Stimulated activated CD4-positive, alpha-beta T cell treated with anti-CD3 and anti-CD28 coated beads, Interleukin-12 subunit alpha, Interleukin-12 subunit beta, amount 100 ng/mL, for 24 hours (primary cell): ENCODE measurements at places on chromosomes 11 and 22.

- DNase-seq: no peak
These were observed 69.2 kb downstream of the ISX start for GRCh38 chr22:35135165-35135564.

DNA sequence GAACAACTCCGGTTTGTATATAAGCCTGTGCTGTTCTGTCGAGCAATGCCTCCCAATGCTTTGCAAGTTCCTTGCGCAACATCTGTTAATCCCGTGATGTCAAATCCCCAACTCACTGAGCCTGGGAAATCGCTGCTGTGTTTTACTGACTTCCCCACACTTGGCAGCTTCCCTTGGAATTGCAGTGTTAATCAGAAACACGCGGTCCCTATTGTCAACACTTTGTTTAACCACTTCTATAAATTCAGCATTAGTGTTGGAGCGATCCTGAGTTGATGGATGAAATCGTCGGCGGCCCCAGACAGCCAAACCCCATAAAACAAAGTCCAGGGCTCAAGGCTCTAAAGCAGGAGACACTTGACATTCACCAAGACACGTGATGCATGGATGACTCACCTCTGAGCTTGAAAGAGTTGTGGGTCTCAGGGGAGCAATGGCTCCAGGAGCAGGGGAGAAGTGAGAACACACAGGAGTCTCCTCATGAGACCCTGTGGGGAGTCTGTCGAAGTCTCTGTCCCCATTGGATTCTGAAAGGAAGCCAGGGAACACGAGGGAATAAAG, 555.3 kb downstream of the MIAT start:
- DNase-seq: no peak

DNA sequence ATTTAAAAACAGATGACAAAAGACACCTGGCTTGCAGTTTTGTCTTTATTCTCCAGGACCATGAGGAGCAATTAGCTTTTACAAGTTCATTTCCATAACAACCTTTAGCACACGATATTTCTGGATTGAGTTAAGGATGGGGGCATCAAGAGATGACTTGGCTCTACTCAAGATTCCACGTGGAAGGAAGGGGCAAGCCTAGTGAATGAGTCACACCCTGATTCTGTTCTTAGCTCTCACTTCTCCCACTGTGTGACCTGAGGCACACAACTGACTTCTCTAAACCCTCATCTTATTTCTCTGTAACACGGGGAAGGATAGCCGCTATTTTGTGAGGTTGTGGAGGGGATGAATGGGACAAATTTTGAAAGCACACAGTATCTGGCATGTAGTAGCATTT, 185.5 kb downstream of the KIRREL3 start:
- no peak for DNase-seq

- no peak for DNase-seq
These were observed 52.4 kb upstream of the ARFGAP3 start for GRCh38 chr22:42909363-42910058.

- DNase-seq: no peak
These were observed 331.8 kb downstream of the FAT3 start for GRCh38 chr11:92556431-92556830.

GRCh38 chr11:107916671-107917241, 11.5 kb upstream of the RAB39A start:
- DNase-seq: no peak

GRCh38 chr22:42317008-42317407, 46.6 kb upstream of the TCF20 start:
- DNase-seq: no peak

DNA sequence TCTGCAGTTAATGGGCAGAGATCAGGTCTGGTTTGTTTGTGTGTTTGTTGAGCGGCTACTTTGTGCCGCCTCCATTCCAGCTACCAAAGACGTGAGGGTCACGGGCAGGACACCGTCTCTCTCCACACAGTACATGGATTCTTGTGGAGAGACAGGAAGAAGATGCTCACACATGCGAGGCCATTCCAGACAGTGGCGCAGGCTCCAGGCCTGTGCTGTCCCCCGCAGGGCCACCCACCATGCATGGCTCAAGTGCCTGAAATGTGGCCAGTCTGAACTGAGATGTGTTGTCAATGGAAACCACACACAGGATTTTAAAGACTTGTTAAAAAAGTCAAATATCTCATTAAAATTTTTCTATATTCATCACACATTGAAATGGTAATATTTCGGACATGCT, 848.3 kb downstream of the TBC1D22A start:
- DNase-seq: no peak
